ENCODE measurements at places on chromosomes 7 and 10.
A peak's percentile ranks its signal among the peaks of the same experiment; 100 is the strongest.

- peak; percentile 66 for DNase-seq
Measured at GRCh38 chr7:22601812-22602565, 102.0 kb upstream of the STEAP1B start.

GRCh38 chr10:124287071-124287685 lies 131.5 kb downstream of the OAT start:
- no peak for DNase-seq

GRCh38 chr10:123965973-123966895 lies 74.6 kb upstream of the CPXM2 start:
- peak; percentile 46 for DNase-seq

GRCh38 chr10:62937674-62938073 lies 121.5 kb upstream of the EGR2 start:
- DNase-seq, result no peak

DNA sequence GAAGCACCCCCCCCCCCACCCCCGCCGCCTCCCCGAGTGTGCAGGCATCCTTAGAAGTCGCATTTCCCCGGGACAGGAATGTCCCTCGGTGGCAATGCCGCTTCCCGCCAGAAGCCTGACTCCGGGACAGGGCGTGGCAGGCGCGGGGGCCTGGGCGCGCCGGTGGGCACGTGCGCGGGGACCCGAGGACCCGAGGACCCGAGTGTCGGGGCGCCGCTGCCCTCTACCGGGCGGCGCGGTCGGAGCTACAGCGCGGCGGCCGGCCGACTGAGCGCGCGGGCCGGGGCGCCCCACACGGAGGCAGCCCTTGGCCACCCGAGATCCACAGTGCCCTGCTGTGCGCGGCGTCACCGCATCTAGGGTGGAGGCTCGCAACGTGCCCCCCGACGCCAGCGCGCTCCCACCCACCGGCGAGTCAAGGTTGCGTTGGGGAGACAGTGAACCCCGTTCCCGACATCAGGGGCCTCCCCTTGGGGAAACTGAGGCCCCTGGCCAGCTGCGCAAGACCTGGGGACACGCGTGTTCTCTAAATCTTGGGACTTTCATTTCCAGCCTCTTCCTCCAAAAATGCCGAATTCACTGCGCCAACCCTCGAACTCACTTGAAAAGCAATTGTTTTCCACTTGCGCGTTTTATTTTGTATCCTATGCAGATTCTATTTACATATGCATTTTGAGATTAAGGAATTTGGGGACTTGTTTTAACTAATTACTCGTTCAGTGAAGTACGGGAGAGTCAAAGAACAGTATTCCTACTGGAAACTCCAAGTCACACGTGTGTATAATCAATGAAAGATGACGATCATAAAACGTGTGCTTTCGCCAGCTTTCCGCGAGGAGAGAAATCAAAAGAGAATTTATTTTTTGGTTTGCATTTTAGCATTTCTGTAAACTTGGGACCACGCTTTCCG lies 3.1 kb upstream of the CUX1 start:
- peak; percentile 76 for DNase-seq

- peak; percentile 59 for DNase-seq
Measured at GRCh38 chr10:102230861-102231356, 4.8 kb downstream of the ELOVL3 start.

GRCh38 chr7:23377134-23377533 lies 78.0 kb downstream of the MALSU1 start:
- peak; percentile 58 for DNase-seq

DNA sequence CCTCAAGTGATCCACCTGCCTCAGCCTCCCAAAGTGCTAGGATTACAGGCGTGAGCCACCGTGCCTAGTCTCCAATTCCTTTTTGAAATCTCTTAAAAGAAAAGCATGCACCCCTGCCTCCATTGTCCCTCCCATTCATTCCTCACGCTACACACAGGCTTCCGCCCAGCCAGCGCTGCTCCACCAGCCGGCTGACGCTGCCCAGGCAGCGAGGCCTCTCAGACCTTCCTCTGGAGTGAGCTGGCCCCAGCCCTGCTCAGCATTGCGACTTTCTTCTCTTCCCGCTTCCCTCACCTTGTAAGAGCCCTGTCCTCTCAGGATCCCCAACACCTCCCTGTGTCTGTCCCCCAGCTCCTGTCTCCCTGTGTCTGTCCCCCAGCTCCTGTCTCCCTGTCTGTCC lies 23.6 kb downstream of the RGS10 start:
- no peak for DNase-seq

GRCh38 chr10:90745565-90745964 lies 112.3 kb downstream of the HTR7 start:
- peak; percentile 6 for DNase-seq

DNA sequence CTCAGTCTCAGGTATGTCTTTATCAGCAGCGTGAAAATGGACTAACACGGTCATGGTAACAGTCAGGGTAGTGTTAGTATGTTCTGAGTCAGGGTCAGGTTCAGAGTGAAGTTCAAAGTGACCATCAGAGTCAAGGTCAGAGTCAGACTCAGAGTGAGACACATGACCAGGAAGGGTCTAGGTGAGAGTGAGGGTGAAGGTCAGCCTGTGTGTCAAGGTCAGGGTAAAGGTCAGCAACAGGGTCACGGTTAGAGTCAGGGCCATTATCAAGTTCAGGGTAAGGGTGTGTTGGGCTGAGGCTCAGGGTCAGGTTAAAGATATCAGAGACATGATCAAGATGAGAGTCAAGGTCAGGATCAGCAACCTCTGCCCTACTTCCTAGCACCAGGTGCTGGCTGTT lies 4.0 kb downstream of the MRPS24 start:
- DNase-seq, result no peak

- no peak for DNase-seq
Measured at GRCh38 chr7:106604303-106604924, 56.5 kb downstream of the CCDC71L start.

- no peak for DNase-seq
Measured at GRCh38 chr10:70966646-70967553, 78.5 kb upstream of the PCBD1 start.

- DNase-seq, result no peak
Measured at GRCh38 chr10:24982319-24983112, 30.1 kb upstream of the PRTFDC1 start.

GRCh38 chr10:48309711-48310226 lies 3.3 kb downstream of the MAPK8 start:
- DNase-seq, result peak; percentile 71

DNA sequence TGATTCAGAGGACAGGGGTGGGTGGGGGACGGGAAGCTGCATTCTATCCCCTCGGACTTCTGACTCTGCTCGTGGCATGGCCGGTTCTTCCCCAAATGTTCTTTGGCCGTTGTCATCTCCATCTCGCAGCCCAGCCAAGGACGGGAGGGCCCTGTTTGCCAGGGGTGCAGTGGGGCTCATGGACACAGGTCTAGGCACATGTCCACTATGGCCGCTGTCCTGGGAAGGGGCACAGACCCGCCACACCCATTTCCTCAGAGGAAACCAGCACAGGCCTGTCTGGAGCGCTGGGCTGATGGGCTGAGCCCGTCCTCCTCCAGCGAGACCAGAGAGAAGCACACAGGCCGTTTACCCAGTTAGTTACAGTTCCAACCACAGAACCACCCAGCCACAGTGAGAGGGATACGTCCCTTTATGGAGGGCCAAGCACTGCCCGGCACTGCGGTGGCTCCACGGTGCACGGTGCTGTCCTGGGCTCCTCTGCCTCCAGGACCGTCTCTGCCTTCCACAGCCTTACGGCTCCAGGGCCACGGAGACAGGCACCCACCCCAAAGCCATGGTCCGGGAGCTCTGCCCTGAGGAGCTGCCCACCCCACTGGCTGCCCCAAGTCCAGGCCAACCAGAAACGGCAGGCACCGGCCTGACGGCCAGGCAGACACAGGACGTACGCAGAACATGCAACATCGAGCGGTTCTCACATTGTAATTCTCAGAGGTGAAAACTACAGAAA lies 20.2 kb downstream of the DPYSL4 start:
- no peak for DNase-seq

DNA sequence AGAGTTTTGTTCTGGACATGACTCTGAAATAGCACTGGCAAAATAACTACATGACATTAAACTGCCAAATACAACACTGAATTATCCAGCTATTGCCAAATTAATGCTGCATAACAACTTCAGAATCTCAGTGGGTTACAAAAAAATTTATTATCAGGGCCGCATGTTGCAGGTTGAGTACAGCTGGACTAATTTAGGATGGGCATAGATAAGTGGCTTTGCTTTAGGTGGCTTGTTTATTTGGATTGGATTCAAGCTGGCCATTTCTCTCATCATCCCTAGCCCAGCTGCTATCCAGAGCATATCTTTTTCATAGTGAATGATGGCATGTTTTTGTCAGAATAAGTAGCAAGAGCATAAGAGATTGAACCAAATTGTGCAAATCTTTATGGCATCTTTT lies 1277.1 kb downstream of the REEP3 start:
- DNase-seq, result no peak

DNA sequence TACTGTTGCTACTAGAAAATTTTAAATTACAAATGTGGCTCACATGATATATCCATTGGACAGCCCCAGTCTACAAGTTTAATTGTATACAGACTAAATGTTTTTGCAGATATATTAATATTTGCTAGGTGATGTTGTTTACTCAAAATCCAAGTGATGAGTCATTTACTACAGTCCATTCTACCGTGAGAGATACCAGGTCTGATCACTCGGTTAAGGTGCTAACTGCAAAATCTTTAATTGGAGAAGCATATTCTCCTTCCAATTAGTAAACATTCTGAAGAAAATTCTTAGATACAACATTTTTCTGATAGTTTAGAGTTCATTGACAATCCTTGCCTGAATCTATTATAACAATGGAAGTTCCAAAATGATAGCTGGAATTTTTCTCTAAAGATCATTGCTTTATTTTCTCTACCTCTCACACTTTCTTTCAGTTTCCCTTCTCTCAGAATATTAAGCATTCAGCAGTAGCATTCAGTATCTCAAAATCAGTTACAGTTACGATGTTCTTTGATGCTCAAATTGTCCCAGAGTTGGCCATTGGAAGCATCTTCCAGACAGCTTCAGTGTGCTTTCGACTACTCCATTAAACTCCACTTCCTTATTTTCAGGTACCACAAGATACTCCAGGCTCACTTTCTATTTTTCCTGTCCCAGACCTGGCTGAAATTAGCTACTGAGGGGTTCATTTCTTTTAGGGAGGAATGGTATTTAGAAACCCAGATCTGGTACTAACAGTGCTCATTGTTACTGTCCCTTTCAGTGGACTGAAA lies 2.3 kb downstream of the ABCB1 start:
- no peak for DNase-seq

DNA sequence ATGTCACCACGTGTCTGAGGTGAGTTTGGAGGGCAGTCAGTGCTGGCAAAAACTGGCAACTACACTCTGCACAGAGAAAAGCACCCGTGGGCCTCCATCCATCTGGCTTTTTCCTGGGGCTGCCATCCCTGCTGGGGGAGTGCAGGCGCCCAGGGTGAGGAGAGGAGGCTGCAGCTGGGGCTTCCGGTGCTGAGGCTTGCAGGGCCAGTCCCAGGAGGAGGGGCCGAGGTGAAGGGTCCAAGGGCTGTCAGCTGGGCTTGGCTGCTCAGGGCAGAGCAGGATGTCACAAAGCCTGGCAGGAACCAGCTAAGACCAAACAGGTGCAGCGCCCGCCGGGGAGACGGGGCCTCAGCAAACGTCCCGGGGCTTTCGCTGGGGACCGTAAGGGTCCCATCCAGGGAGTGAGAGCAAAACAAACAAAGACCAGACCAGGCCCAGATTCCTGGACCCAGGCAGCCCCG lies 77.2 kb downstream of the CFAP46 start:
- no peak for DNase-seq

GRCh38 chr7:2934984-2935740 lies 91.1 kb upstream of the GNA12 start:
- no peak for DNase-seq
